ENCODE measurements at places on chromosomes 12 and 14. TPM values are rescaled to one million over a fixed set of nuclear protein-coding genes. Genes with fewer than 3 reads are reported as not detected.

Gene PTHLH
- total RNA-seq, result 6.5 TPM

Gene FOXG1
- total RNA-seq, result not detected

DNA sequence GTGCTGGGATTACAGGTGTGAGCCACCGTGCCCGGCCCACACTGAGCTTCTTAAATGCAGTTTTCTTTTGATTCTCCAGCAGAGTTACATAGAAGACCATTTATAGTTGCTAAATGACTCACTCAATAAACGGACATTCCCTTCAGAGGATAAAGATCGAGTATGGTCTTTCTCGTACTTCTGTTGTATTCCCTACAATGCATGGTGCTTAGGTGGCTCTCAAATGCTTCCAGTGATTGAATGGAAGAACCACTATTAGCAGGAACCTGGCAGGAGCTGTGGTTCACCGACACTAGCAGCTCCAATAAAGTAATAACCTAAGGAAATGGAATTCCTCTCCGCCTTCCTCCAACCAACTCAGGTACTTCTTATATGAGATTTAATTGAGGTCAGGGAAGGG, 3.9 kb upstream of the GPRC5A start:
- no peak for DNase-seq

Gene CLEC4D
- not detected for total RNA-seq

DNA sequence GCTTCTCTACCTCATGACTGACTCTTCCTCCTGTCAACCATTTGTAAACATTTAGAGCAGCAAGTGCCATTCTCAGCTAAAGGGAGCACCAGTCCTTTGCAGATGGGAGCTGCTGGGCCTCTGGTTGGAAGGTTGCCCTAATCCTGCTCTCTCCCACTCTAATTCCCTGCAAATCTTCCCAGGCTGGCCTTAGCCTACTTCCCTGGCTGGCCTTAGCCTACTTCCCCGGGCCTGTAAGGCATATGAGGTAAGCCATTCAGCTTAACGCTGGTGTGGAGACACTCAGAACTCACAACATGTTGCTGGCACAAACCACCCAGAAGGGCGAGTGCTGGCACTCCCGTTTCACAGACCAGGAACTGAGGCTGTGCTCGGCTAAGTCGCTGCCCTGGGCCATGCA, 69.0 kb downstream of the CPSF2 start:
- DNase-seq, result no peak

GRCh38 chr14:53620890-53621289, 335.7 kb downstream of the BMP4 start:
- no peak for DNase-seq

Gene SLC38A4
- 0.11 TPM for total RNA-seq

DNA sequence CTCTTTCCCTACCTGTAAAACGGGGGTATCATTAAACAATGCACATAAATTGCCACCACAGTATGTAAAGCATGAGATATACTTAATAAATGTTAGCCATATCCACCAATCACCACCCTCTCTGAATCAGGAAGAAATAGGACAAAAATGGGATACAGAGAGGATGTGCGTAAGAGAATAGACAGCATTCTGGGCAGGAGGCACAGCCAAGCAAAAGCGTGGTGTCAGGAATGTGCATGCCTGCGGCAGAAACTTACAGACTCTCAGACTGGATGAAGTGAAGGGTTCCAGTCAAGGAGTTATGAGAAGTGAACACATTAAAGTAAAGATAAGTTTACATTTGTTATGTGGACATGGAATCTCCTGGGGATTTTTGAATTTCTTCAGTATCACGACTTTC, 121.7 kb upstream of the MDM1 start:
- no peak for DNase-seq

DNA sequence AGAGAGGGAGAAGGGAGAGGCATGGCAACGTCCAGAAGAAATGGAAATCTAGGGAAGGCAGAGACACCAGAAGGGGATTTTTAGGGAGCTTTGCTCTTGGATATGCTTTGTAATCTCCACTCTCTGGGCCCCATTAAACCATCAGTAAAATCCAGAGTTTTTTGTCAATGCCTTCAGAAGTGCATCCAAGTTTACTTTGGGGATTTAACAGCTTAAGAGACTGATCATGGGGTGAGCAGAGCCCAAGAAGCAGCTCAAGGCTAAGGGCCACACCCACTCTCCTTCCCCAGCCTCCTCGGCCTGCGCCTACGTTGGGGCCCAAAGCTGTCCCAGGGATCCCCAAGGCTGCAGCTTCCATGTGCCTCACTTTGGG, 37.4 kb upstream of the WSCD2 start:
- no peak for DNase-seq

DNA sequence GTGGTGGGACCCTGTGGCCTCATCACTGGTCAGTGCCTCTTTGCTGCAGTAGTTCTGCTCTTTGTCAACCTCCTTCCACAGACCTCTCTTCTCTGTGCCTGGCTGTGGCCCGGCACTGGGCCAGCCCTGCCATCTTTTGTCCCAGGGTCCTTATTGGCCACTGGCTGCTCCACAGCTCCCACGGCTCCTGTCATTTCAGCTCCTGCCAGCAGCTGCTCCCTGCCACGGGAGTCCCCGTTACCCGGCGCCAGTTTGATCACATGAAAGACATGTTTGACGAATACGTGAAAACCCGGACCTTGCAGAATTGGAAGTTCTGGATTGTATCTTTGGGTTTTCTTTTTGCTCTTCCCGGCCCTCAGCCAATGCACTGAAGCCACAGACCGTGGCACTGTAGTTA, 35.4 kb downstream of the IL31 start:
- DNase-seq, result no peak

GRCh38 chr12:75130811-75131210, 78.8 kb downstream of the KCNC2 start:
- DNase-seq, result no peak

GRCh38 chr12:125185740-125186470, 120.7 kb downstream of the AACS start:
- DNase-seq, result peak; percentile 45

DNA sequence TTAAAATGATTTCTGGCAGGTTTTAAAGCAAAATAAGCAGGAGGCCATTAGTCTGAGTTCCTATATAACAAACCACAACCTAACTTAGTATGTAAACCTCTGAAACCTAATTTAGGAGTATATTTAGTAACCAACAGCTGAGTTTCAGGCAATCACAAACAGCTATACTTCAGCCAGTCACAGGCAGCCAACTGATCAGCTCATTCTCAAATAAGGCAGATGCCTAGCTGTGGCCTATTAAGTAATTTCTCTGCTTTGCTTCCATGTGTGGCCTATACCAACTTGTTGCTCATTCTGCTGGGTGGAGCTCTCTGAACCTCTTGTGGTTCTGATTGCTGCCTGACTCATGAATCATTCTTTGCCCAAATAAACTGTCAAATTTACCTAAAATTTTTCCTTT, 408.9 kb upstream of the FBXO33 start:
- DNase-seq, result no peak

- DNase-seq, result no peak
These were observed 8.5 kb upstream of the SVOP start for GRCh38 chr12:109029411-109029810.

Gene PAPLN
- 10.6 TPM for total RNA-seq

DNA sequence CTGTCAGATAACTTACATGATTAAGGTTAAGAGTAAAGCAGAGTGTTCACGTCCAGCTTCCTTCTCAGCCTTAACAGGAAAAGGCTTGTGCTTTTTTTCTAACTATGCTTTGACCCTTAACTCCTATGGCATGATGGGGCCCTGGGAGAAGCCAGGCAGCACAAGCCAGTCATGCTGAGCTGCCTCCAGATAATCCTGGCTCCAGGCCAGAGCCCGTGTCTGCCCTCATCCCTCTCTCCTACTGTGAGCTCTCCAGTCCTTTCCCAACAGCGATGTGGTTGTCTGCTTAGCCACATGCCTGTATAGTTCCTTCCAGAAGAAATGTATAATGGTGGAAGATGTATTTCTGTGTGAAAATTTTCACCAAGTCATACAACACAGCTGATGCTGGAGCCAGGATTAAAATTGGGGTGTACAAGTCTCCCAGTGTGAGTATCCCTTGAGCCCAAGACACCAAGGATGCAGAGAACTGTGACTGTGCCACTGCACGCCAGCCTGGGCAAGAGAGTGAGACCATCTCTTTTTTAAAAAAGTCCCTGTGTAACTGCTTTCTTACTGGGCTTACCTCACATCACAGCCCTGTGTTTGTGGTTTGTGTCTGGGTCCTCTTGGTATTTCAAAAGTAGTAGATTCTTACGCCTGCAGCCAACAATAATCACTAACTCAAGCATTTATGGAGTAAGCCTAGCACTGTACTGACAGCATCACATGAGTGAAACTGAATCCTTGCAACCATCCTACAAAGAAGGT, 7.9 kb upstream of the ITFG2 start:
- DNase-seq, result no peak

DNA sequence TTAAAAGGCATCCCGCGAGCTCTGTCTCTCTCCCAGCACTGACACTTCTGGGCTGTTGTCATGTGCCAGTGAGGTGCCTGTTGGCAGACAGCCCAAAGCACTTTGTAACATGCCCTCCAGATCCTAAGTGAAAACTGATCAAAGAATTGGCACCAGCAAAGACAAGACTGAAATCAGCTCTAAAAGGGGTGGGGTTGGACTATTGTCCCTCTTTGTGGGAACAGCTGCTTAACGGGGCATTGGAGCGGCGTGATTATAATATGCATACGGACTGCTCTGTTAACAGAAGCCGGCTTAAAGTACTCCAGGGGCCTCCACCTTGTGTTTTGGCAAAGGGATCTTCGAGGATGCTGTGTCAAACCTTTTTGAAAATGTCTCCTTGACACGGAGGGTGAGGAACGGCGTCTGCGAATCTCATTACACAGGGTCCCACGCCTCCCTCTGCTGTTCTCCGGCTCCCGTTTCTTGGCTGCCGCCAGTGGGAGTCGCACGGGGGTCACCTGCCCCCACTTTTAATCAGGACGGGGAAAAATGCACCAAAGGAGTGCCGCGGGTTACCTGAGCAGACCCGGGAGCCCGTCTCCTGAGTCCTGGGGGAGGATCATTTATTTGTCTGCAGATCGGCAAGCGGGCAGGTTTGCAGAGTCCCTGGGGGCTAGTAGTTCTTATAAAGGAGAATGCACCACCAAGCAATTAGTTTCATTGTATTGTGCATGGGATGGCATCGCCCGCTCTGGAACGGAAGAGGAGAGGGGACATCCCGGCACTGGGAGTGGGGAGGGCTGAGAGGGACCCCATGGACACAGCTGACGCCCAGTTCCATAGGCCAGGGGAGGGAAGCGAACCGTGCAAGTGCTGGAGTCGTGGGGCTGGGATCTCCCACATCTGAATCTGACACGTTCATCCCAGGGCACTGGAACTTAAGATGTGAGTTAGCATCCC, 44.3 kb downstream of the SPRING1 start:
- no peak for DNase-seq

- peak; percentile 30 for DNase-seq
These were observed 788 bp downstream of the DDHD1 start for GRCh38 chr14:53152184-53152886.

DNA sequence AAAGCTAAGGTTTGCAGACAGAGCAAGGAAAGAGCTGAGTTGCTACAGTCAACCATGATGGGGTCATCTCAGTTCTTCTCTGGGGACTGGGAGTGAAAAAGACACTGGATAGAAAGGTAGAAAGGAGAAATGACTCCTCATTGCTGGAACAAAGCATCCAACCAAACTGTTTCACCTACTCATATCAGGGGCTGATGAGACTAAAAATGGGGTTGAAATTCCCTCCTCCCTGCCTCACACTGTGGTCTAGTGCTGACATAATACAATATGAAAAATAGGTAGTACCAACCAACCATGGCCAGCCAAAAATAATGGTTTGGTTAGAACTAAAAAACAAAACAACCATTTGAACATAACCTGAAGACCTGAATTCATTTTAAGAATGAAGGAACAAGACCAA, 220.7 kb downstream of the DPF3 start:
- DNase-seq, result no peak

DNA sequence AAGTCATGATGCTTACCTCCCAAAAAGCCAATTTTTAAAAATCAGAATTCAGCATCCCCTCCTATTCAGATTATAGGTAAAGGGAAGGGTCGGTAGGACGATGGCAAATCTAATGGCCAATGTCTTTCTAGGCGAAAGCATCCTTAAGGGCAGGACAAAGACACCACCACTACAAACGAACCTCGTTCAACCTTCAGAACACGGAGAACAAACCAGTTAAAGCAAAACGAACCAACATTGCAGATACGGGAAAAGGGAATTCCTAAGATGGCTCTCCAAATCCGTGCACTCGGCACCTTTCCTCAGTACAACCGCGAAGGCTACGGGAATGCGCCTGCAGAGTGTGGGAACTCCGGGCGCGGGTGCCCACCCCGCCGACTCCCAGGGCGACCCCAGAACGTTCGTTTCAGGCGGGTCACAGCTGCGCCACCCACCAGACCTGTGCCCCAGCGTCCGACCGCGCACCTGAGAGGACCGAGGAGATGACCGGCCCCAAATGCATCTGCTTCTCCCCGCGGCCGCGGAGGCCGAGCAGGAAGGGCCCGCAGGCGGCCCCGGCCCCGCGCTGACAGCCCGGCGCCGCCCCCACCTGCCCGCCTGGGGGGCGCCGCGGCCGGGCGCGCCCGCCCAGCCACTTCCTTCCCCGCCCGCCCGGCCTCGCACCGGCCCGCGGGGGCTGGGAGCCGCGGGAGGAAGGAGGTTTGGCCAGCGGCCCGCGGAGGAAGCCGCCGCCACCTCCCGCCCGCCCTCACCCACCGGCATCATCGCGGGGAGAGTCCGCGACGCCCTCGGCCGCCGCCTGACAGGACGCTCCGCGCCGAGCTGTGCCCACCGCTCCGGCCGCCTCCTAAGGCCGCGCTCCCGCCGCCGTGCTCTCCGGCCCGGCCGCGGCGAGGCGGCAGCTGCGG, 578 bp downstream of the PPP1R13B start:
- no peak for DNase-seq

DNA sequence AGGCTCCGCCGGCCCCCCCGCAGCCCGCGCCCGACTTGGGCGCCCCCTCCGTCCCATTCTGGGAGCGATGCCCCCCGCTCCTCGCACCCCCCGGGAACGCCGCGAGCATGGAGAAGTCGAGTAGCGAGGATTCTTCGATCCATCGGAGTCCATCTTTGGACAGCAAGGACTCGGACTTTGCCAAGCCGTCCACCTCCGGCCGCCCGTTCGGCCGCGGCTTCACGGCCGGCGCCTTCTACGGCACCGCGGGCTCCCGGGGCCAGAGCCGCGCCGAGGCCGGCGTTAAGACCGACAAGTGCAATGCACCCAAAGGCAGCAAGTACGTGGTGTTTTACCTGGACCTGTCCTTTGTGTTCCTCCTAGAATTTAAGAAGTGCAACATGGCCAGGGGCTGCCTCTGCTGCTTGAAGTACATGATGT, 123.6 kb downstream of the TSPAN9 start:
- DNase-seq, result no peak

Gene TROAP
- total RNA-seq, result 30.8 TPM

- no peak for DNase-seq
These were observed 131.0 kb upstream of the SRRM4 start for GRCh38 chr12:118850244-118850825.

Gene EIF2S1
- total RNA-seq, result 55.4 TPM

GRCh38 chr12:39763071-39763889, 143.7 kb upstream of the ABCD2 start:
- DNase-seq, result no peak

Data from mesothelial cell of epicardium (in vitro differentiated cells).